HT1080 (cell line): ENCODE measurements at places on chromosomes 1 and 21. TPM values are rescaled to one million over a fixed set of nuclear protein-coding genes. Genes with fewer than 3 reads are reported as not detected.

Gene VASH2
- 0.42 and 0.43 TPM in 2 replicates for total RNA-seq

Gene NR5A2
- total RNA-seq, result 0.19 and 0.23 TPM in 2 replicates

Gene NBPF4
- not detected in 2 replicates for total RNA-seq

Gene USP33
- total RNA-seq, result 48.7 and 49.7 TPM in 2 replicates

Gene SAMD13
- 0.47 and 0.79 TPM in 2 replicates for total RNA-seq

Gene TIMM17A
- total RNA-seq, result 99.3 and 101 TPM in 2 replicates

Gene ACTN2
- total RNA-seq, result 9.1 and 11.8 TPM in 2 replicates

Gene THEM5
- not detected in 2 replicates for total RNA-seq

Gene CD244
- total RNA-seq, result not detected in 2 replicates

Gene KRTAP13-2
- not detected in 2 replicates for total RNA-seq

Gene CCDC30
- total RNA-seq, result 0.10 and 0.13 TPM in 2 replicates

Gene EVA1C
- total RNA-seq, result not detected in 2 replicates

Gene ITGB2
- total RNA-seq, result 1.6 and 1.8 TPM in 2 replicates

Gene ITLN2
- total RNA-seq, result not detected in 2 replicates

Gene CCDC27
- total RNA-seq, result not detected in 2 replicates

Gene NUAK2
- 1.8 and 2.2 TPM in 2 replicates for total RNA-seq

Gene IVL
- total RNA-seq, result 0.26 and 0.33 TPM in 2 replicates

Gene ADAM30
- total RNA-seq, result not detected in 2 replicates

Gene OR2L8
- not detected in 2 replicates for total RNA-seq

Gene RHBDL2
- 0.50 and 2.7 TPM in 2 replicates for total RNA-seq

Gene ZNF695
- total RNA-seq, result 5.7 and 10.9 TPM in 2 replicates

Gene LCE3D
- total RNA-seq, result not detected in 2 replicates

Gene BACE2
- 37.6 and 46.0 TPM in 2 replicates for total RNA-seq

Gene KRTAP21-2
- total RNA-seq, result not detected in 2 replicates

Gene CD1D
- total RNA-seq, result 0.69 and 0.73 TPM in 2 replicates

Gene NBL1
- 38.9 and 44.7 TPM in 2 replicates for total RNA-seq

Gene ARHGAP29
- total RNA-seq, result 43.1 and 50.5 TPM in 2 replicates

Gene RAB3GAP2
- total RNA-seq, result 16.6 and 17.1 TPM in 2 replicates

Gene POU2F1
- total RNA-seq, result 4.6 and 5.0 TPM in 2 replicates

Gene ATPAF1
- total RNA-seq, result 57.8 and 58.5 TPM in 2 replicates

Gene CTSS
- 1.2 and 2.6 TPM in 2 replicates for total RNA-seq

Gene PROK1
- total RNA-seq, result not detected in 2 replicates

Gene MPZL1
- 67.6 and 70.0 TPM in 2 replicates for total RNA-seq

Gene FAM72D
- 6.2 and 9.8 TPM in 2 replicates for total RNA-seq

Gene EVA1B
- total RNA-seq, result 23.1 and 33.5 TPM in 2 replicates

Gene AGBL4
- not detected in 2 replicates for total RNA-seq

Gene MUL1
- 38.3 and 40.6 TPM in 2 replicates for total RNA-seq

Gene FAM78B
- total RNA-seq, result 3.6 and 3.8 TPM in 2 replicates

Gene ACTL8
- 31.1 and 32.7 TPM in 2 replicates for total RNA-seq

Gene TMEM125
- total RNA-seq, result not detected in 2 replicates

Gene RIMS3
- total RNA-seq, result 0.23 and 0.57 TPM in 2 replicates

Gene PARK7
- 274 and 280 TPM in 2 replicates for total RNA-seq

Gene HHAT
- total RNA-seq, result 6.2 and 8.1 TPM in 2 replicates

Gene IL19
- 0.57 TPM in 1 of 2 replicates, not detected in the other for total RNA-seq

Gene C21orf58
- 11.5 and 16.4 TPM in 2 replicates for total RNA-seq

Gene CBR3
- total RNA-seq, result 15.2 and 15.6 TPM in 2 replicates

Gene EPHA8
- not detected in 2 replicates for total RNA-seq

Gene GPR25
- not detected in 2 replicates for total RNA-seq

Gene EPHA10
- total RNA-seq, result 0.06 TPM in 1 of 2 replicates, not detected in the other

Gene CRNN
- not detected in 2 replicates for total RNA-seq

Gene PLA2G4A
- total RNA-seq, result 0.34 and 0.47 TPM in 2 replicates

Gene FNDC5
- total RNA-seq, result 1.4 TPM in 1 of 2 replicates, not detected in the other

Gene ASAP3
- total RNA-seq, result 1.7 and 2.2 TPM in 2 replicates

Gene HMCN1
- total RNA-seq, result 0.07 and 0.21 TPM in 2 replicates

Gene S100A2
- total RNA-seq, result 79.0 and 143 TPM in 2 replicates
